Stimulated activated CD4-positive, alpha-beta T cell treated with anti-CD3 and anti-CD28 coated beads, Interleukin-2, amount 100 ng/mL, for 24 hours (primary cell): ENCODE measurements at places on chromosomes 5 and 9.

GRCh38 chr5:93593476-93594131 lies 10.6 kb downstream of the NR2F1 start:
- DNase-seq, result no peak

GRCh38 chr5:173497685-173498084 lies 118.8 kb downstream of the BOD1 start:
- DNase-seq, result no peak

GRCh38 chr9:135039266-135039870 lies 48.1 kb upstream of the OLFM1 start:
- no peak for DNase-seq

DNA sequence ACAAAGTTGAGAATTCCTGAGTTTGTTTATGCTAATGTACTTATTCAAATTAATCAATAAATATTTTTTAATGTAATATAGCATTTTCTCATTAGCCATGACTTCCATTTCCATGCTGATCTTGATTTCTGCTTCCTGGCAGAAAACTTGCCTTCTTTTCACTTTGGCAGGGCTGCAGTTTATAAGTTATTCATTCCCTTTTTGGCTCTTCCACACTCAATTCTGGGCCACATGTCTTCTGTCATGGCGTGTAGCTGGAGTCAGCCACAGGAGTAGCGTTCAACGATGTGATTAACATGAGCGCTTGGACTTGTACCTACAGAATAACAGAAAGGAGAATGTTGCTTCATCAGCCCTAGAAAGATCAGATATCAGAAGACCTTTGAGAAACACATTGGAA lies 172.9 kb downstream of the CFAP90 start:
- DNase-seq, result no peak

- DNase-seq, result no peak
Measured at GRCh38 chr9:128107468-128108268, 19.9 kb downstream of the PTGES2 start.

DNA sequence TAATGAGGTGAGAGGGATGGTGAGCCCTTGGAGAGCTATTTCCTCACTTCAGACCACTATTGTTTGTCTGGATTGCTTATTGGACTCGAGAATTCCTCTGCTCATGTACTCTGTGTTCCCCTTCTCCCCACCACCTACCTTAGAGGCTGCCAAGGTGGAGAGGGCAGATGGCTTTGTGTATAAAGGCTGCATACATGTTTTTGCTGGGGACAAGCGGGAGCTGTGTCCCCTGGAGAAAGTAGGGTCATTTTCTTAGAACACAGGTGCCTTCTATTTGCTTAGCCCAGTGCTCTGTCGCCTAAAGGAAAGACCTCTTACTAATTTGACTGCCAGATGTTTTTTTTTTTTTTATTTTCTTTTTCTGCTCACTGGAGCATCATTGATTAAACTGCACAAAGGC lies 29.7 kb downstream of the RASGRF2 start:
- DNase-seq, result no peak

- DNase-seq, result no peak
Measured at GRCh38 chr5:74044936-74045335, 418.9 kb downstream of the ARHGEF28 start.

- no peak for DNase-seq
Measured at GRCh38 chr5:77033338-77033737, 3.1 kb downstream of the AGGF1 start.

GRCh38 chr5:127875235-127876021 lies 172.2 kb downstream of the CCDC192 start:
- DNase-seq, result peak; percentile 9

- DNase-seq, result no peak
Measured at GRCh38 chr9:91119679-91120078, 242.0 kb downstream of the AUH start.

- DNase-seq, result no peak
Measured at GRCh38 chr5:149274939-149275338, 3.3 kb downstream of the AFAP1L1 start.

- DNase-seq, result no peak
Measured at GRCh38 chr5:9927106-9927505, 297.0 kb upstream of the TAS2R1 start.

- DNase-seq, result no peak
Measured at GRCh38 chr9:133713960-133714495, 24.1 kb downstream of the SARDH start.

DNA sequence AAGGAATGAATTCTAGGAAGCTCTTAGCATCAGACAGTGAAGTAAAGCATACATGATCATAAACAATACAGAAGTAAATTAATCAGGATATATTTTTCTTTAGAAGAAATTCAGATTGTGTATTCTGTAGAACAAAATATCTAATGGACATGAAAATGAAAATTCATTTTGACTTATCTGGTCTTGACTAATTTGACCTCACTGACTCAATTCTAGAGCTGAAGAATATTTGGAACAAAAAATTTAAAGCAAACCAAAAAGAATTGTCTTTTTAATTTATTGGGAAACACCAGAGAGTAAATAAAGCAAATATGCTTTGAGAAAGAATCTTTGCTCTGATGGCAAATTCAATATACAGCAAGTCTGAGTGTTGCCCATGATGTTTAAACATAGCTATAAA lies 2.8 kb upstream of the PPP2CA start:
- no peak for DNase-seq

DNA sequence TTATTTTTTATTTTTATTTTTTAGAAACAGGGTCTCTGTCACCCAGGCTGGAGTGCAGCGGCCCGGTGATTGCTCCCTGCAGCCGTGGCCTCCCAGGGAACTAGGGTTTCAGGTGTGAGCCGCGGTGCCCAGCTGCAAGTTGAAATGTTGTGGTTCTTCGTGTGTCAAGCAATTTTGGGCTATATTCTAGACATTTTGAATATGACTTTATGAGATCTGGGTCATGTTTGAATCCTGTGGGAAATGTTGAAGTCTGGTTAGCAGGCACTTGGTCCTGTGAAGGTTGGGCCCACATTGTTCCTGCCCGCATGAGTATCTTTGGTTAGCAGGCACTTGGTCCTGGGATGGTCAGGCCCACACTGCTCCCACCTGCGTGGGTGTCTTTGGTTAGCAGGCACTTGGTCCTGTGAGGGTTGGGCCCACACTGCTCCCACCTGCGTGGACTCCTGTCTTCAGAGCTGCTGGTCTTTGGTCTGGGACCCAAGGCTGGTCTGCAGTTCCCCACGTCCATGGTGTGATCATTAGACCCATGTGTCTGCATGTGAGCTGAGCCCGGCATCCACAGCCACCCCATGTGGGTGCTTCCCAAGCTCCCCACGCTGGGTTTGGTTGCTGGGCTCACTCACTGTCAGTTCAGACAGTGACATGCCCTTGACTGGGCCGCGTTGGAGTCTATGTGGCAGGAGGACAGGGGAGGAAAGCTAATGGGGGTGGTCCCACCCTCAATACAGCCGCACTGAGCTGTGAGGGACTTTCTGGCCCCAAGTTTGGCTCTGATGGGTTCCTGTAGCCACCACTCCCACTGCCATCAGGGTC lies 7.1 kb downstream of the FBXW5 start:
- no peak for DNase-seq

DNA sequence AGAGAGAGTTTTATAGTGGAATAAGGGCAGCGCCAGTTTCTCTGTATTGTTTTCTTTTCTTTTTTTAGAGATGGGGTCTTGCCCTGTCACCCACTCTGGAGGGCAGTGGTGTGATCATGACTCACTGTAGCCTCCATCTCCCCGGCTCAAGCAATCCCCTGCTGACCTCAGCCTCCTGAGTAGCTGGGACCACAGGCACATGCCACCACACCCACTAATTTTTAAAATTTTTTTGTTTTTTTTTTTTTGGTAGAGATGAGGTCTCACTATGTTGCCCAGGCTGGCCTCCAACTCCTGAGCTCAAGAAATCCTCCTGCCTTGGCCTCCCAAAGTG lies 119.0 kb downstream of the PIK3R1 start:
- no peak for DNase-seq

DNA sequence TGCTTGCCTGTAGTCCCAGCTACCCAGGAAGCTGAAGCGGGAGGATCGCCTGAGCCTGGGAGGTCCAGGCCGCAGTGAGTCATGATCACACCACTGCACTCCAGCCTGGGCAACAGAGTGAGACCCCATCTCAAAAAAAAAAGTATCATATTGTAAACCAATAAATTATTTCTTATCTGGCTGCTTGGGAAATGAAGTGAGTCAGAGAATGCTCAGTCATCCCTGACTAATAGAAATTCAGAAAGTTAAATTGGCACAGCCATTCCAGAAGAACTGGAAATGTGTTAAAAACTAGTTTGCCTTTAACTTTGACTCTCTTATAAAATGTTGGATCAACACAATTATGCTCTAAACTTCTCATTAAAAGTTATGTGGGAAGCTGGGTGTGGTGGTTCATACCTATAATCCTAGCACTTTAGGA lies 9.8 kb upstream of the GNE start:
- DNase-seq, result no peak

DNA sequence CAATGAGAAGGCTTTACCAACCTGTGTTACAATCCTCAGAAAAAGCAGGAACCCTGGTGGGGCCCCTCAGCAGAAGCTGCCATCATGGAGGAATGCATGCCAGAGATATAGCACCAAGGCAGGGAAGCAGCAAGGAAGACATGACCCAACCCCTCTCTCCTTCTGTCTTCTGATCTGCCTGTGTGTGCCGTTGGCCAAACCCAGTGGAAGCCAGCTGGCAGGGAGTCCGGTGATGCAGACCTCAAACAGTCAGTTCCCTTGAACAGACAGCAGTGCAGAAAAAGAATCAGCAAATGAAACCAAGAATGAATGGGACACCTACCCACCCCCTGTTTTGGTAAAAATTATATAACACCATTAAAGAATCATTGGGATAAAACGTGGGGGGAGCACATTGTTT lies 234.2 kb downstream of the ZNF608 start:
- DNase-seq, result no peak

GRCh38 chr9:114930056-114930812 lies at the start of gene TNFSF8:
Gene TNFSF8 (minus strand): TSS chr9:114930591. CDS start chr9:114930303, 288 bp downstream.
- DNase-seq, result peak; percentile 73

GRCh38 chr5:124677374-124678351 lies 68.8 kb downstream of the ZNF608 start:
- DNase-seq, result no peak

DNA sequence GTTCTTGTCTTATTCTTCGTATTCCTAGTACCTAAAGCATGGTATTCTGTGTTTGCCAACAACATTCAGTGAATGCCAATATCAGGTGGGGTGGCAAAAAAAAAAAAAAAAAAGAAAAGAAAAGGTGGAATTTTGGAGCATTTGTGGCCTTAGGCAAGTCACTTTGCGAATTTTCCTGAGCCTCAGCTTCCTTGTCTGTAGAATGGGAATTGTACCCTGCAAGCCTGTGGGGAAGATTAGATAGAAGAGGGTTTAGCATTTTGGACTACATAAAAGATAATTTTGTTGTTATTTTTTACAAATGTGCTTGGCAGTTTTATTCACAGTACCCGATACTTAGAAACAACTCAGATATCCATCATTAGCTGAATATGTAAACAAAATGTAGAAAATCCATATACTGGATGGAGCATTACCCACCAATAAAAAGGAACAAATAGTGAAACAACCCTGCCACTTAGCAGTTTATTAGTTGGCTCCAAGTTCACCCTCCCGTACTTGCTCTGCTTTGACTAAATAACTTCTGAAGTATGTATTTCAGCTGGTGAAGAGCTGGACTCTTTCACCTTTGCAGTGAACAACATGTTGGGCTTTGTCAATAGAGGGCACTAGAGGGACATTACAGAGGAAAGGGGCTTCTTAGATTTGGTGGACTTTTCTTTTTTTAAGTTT lies 13.6 kb downstream of the UBE2D2 start:
- DNase-seq, result no peak

- no peak for DNase-seq
Measured at GRCh38 chr5:10724781-10725507, 36.1 kb downstream of the DAP start.

- DNase-seq, result no peak
Measured at GRCh38 chr5:112968411-112969106, 8.0 kb upstream of the DCP2 start.

GRCh38 chr5:666816-667498 lies 26.2 kb downstream of the TPPP start:
- no peak for DNase-seq

DNA sequence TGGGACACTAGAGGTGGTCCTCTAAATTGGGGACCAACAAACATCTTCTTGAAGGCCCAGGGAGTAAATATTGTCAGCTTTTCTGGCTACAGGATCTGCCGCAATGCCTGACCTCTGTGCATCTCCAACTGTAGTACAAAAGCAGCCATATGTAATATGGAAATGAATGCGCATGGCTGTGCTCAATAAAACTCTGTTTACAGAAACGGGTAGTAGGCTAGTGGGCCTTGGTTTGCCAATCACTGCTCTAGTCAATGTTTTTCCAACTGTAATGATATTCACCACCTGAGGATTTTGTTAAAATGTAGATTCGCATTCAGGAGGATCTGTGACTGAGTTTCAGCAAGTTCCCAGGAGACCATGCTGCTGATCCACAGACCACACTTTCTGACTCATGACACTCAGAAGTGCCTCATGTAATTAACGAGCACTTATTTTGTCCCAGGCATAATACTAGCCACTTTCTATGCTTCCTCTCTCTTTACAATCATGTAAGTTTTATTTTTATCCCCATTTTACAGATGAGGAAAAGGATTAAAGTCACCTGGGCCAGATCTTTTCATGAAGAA lies 96.9 kb downstream of the MED27 start:
- DNase-seq, result no peak

DNA sequence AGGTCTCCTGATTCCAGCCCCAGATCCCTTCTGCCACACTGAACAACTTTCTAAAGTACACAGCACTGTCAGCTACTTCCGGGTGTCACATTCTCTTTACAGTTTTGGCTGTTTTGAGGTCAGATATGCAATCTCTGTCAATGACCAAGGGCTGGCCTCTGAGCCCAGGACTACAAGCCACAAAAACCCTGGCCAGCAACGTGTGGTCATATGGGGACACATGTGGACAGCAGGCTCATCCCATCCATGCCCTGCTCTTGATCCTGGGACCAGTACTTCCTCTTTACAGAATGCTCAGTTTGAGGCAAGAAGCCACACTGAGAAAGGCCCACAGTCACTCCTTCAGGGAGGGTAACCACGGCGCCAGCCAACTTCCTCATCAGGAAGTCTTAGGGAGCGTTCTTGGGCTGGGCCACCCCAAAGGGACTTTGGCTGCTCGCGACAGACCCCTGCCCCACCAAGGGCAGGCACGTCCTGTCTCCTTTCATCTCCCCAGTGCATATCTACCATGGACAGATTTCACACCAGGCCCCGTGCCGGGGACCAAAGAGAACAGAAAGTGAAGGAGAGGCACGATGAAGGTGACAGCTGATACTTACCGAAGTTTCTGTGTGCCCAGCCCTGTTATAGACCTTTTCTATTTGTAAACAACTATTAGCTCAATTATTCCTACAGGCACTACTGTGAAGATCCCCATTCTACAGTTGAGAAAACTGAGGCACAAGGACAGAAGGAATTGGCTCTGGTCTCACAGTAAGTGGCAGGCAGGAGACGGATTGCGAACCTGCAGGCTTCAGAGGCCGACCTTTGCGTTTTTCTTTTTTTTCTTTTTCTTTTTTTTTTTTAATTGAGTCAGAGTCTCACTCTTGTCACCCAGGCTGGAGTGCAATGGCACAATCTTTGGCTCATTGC lies 37.3 kb downstream of the STK10 start:
- no peak for DNase-seq
